ENCODE measurements at places on chromosomes 7 and 10.

- peak; percentile 65 for DNase-seq
Observed at GRCh38 chr10:101660256-101660655, 34.7 kb downstream of the FBXW4 start.

DNA sequence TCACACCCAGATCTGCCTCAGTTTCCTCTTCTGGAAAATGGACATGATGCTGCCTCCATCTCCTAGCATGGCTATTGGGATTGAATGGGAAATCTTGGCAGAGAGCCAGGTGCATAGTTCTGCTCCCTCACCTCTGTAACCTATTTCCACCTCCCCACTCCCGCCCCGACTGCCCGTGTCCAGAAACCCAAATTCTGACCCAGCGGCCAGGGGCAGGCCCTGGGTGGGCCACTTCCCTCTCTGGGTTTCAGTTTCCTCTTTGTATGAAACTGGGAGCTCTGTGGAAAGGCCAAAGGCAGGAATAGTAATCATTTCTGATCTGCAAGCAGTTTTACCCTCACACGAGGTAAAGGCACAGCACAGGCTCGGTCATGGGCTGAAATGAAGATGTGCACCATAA is 74.1 kb upstream of the DUSP5 start:
- no peak for DNase-seq

GRCh38 chr10:123704812-123705211 is 38.7 kb downstream of the GPR26 start:
- peak; percentile 53 for DNase-seq

DNA sequence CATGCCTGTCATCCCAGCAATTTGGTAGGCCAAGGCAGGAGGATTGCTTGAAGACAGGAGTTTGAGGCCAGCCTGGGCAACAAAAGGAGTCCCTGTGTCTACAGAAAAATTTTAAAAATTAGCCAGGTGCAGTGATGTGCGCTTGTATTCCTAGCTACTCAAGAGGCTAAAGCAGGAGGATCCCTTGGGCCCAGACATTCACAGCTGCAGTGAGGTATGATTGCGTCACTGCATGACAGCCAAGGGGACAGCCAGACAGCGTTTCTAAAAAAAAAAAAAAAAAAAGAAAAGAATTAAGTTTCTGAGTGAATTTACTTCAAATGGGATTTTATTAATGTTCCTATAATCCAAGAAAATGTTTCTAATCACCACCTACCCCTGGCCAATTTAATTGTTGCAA is 87.4 kb upstream of the RNF148 start:
- DNase-seq: no peak

GRCh38 chr10:3636356-3637181 is 148.4 kb downstream of the KLF6 start:
- peak; percentile 75 for DNase-seq

- DNase-seq: no peak
Observed at GRCh38 chr10:17742918-17743317, 9.1 kb upstream of the TMEM236 start.

- no peak for DNase-seq
Observed at GRCh38 chr10:30865141-30865926, 166.3 kb downstream of the ZNF438 start.

DNA sequence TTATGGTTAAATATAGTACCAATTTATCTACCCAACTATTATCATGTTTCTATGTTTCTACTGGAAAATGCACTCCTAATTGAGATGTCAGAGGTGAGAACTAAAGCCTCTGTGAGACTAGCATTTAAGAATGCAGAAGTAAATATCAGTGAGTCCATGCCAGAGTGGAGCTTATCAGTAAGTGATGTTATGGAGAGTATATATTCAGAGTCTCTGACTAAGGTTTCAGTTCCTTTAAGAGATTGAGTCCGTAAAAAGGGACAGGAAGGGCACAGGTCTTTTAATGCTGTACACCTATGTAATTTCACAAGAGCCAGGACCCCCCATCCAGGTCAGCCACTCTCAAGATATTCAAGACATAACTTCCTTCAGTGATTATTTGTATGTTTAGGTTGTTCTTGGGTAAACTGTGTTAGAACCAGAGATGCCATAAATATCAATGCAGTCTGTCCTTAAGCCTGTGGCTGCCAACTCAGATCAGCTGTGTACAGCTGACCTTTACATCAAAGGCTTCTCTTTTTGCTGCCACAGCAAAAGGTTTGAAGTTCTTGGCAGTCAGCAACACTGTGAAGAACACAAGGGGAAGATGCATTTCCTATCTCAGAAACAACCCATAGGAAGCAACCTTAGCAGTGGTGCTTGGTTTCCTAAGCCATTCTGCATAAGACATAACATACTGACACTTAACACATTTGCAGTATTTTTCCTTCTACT is 244.8 kb downstream of the BICC1 start:
- DNase-seq: no peak

- no peak for DNase-seq
Observed at GRCh38 chr10:129605266-129605985, 138.4 kb downstream of the MGMT start.

- no peak for DNase-seq
Observed at GRCh38 chr10:84333864-84334451, 5.6 kb downstream of the CCSER2 start.

DNA sequence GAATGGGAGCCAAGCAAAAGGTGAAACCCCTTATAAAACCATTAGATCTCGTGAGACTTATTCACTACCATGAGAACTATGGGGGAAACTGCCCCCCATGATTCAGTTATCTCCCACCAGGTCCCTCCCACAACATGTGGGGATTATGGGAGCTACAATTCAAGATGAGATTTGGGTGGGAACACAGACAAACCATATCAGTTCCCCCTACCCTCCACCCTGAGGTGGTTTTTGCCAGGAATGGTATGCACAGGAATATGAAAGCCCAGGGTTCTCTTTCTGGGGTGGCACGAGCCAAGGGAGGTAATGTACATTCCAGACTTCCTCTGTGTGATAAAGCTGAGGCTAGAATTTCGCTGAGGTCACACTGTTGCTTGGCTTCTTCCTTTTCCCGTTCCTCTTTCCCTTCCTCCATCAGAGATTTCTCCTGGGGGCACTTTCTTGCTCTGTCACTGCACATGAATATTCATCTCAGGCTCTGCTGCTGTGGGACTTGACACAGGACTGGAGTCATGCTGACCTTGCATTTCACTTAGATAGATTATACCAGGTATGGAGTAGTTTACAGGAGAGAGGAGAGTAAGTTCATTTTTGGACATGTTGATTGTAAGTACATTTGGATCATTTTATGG is 347.0 kb upstream of the MTPN start:
- DNase-seq: no peak

DNA sequence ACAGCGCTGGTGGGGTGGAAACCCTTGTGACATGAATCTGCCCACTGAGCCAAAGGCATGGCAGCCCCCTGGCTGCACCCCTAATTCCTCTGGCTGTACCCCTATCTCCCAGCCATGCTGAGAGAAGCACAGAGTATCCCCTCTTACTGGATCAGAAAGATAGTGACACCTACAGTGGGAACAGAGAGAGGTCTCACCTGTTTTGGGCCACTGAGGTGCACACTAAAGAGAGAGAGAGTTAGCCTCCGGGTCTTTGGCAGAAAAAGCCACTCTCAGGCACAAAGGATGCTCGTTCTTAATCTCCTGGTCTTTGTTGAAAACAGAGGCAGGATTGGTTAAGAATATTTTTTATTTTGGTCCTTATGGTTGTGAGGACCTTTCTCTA is 11.3 kb downstream of the TSPAN14 start:
- DNase-seq: no peak
